ENCODE measurements at places on chromosomes 16 and 17.

GRCh38 chr16:58656899-58657298 lies 27.3 kb upstream of the CNOT1 start:
- DNase-seq, result no peak

GRCh38 chr16:843771-844170 lies 43.2 kb upstream of the GNG13 start:
- DNase-seq, result no peak

DNA sequence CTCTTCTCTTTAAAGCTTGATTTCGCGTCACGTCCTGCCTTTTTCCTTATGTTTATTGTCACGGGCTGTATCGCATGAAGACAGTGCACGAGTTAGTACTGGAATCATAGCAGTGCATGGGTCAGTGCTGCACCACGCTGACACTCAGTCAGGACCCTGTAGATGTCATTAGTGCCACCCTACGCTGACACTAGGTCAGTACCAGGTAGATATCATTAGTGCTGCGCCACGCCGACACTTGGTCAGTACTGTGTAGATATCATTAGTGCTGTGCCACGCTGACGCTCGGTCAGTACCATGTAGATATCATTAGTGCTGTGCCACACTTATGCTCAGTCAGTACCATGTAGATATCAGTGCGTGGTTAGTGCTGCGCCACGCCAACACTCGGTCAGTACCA lies 106.2 kb upstream of the ZNF469 start:
- DNase-seq, result no peak

DNA sequence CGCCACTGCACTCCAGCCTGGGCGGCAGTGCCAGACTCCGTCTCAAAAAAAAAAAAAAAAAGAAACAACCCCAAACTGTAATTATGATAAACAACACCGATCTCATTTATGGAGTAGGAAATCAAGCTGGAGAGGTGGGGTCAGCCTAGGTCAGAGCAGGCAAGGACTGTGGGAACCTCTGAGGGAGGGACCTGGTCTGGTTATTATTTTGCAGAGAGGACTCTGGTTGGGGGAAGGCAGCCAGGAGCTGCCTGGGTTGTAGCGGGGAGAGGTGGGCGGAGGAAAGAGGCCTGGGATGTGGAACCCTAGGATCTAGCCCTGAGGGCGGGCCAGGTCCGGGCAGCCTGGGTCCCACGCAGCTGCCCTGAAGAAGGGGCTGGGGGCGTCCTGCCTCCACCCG lies 10.9 kb upstream of the HS3ST6 start:
- DNase-seq, result no peak

DNA sequence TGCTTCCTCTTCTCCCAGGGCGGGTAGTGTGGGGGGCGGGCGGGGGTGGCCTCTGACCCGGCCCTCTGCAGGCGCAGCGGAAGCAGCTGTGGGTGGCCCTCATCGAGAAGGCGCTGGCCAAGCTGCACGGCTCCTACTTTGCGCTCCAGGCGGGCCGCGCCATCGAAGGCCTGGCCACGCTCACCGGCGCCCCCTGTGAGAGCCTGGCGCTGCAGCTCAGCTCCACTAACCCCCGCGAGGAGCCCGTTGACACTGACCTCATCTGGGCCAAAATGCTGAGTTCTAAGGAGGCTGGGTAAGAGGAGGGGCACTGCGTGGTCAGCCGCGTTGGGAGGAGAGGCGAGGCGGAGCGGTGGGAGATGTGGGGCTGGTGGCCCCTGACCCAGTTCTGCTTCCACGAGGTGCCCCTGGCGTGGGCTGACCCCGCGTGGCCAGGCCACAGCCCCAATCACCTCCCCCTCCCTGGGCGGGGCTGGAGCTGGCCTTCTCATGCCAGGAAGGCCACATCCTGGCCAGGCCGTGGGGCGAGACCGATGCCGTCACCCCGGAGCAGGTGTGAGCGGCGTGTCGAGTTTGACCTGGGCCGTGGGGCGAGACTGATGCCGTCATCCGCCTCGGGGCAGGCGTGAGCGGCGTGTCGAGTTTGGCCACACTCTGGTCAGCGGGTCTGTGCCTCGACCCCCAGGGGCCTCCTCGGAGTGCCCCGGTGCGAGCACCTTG lies 10.5 kb upstream of the PRR35 start:
- DNase-seq, result no peak

DNA sequence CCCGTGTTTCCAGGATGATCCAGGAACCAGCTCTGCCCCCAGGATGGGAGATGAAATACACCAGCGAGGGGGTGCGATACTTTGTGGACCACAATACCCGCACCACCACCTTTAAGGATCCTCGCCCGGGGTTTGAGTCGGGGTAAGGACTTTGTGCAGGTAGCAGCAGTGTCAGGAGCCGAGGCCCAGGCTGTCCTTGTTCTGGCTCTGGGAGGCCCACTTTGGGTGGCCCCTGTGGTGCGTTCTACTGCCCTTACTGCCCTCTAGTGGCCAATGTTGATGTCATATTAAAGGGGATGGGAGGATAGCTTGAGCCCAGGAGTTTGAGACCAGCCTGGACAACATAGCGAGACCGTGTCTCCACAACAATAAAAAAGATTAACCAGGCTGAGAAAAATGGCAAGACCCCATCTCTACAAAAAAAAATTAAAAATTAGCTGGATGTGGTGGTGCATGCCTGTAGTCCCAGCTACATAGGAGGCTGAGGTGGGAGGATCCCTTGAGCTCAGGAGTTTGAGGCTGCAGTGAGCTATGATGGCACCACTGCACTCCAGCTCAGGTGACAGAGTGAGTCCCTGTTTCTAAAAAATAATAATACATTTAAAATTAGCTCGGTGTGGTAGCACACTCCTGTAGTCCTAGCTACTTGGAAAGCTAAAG lies 20.9 kb upstream of the CLEC18A start:
- DNase-seq, result peak; percentile 40

- DNase-seq, result no peak
These were observed 13.8 kb downstream of the ENDOV start for GRCh38 chr17:80428796-80429195.
